Occipital lobe (tissue), 3 donors: ENCODE measurements at places on chromosomes 2 and 18. TPM values are rescaled to one million over a fixed set of nuclear protein-coding genes. Genes with fewer than 3 reads are reported as not detected.

DNA sequence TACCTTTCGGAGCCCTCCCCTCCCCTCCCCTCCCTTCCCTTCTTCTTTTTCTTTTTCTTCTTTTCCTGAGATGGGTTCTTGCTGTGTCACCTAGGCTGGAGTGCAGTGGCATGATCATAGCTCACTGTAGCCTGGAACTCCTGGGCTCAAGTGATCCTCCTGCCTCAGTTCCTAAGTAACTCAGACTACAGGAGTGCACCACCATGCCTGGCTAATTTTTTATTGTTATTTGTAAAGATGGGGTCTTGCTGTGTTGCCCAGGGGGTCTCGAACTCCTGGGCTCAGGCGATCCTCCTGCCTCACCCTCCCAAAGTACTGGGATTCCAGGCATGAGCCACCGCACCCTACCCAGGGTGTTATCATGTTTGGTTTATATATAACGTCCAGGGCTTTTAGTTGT is 66.7 kb downstream of the ASB1 start:
- no peak for DNase-seq

GRCh38 chr2:46034535-46034934 is 262.7 kb upstream of the EPAS1 start:
- no peak for DNase-seq

- no peak for DNase-seq
These were observed 550.9 kb upstream of the PKDCC start for GRCh38 chr2:41496908-41497307.

The EVA1A gene
- 1.1 TPM for total RNA-seq

The TRAF3IP1 gene
- 10.5 TPM for total RNA-seq
